GM12892 (cell line): ENCODE measurements at places on chromosomes 2 and 18.

DNA sequence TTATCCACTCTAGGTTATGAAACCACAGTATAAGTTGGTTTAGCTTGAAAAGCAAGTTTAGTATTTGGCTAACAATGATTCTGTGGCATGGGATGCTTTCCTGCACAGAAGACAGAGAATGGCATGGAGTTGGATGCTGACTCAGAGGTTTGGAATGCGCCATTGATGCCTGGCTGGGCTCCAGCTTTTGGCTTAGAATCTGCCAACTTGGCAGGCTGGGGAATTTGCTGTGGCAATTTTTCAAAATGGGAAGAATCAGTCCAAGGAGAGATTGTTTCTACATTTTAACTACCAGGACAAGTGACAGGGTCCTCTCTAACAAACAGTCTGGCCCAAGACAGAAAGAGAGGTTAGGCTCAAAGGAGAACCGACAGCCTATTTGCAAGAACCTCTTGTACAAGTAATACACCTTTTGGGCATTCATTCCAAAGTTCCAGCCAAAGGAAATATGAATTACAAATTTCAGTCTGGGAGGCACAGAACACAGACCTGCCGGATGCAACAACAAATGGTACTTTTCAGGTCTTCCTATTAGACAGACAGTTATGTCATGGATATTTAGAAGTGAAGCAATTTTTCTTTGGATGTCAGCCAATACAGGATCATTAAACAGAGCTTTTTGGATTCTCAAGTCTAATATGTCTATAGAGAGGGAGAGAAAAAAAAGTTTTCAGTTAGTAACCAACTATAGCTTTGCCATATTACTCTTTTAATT lies 1027.7 kb downstream of the TMEM182 start:
- no peak for DNase-seq

- no peak for DNase-seq
Measured at GRCh38 chr18:6721755-6722154, 7.8 kb upstream of the ARHGAP28 start.

GRCh38 chr2:235092433-235093223 lies 140.8 kb downstream of the SH3BP4 start:
- DNase-seq = no peak

DNA sequence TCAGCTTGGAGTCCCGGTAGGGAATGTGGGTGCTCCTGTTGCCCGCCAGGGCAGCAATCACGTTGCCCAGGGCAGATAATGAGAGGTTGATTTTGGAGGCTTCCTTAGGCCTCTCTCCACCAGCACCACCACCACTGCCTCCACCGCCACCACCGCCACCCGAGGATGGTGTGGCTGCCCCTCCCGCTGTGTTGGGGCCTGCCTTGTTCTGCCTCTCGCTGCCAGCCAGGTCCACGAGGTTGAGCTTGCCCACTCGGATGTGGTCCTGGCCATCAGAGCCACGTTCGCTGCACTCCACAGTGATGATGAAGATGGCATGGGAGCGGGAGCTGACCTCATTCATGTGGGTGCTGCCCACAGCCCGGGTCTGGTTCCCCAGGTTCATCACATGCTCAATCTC lies 1.3 kb downstream of the KIF3C start:
- no peak for DNase-seq

GRCh38 chr2:197559681-197560080 lies 43.8 kb downstream of the MOB4 start:
- no peak for DNase-seq

DNA sequence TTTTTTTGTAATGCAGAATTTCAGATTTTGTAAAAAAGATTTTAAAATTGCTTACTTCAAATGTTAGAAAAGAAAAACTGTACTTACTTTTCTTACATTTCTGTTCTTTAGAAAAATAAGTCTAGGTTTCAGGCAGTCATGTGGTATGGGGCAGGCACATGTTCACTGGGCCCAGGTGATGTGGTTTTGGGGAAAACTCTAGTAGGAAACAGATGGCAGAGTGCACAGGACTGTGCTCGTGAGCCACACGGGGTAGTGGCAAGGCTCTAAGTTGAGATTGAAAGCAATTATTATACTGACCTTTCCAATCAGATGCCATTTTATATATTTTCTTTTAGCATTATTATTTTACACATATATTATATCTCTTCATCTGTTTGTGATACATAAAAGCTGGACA lies 1036.9 kb upstream of the TMEFF2 start:
- DNase-seq = no peak

- no peak for DNase-seq
Measured at GRCh38 chr2:1477196-1478040, 64.2 kb downstream of the TPO start.

DNA sequence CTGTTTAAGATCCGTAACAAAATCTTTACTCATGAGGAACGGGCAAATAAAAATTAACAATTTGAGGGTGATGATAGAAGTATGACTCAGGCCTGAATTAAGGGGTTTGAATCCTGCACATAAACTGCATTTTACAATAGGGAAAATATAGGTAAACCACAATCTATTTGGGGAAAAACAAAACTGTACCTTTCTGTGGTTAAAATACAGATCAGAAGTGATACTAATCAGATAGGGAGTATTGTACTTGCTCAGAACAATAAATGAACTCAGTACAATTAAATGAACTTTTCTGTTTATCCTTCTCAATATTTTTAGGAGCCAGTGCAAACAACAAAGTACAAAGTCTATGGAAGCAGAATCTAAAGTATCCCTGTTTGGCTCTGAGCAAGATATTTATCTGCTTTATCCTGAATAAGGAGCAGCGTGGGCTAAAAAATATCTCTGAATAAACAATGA lies 287.3 kb downstream of the ZNF385B start:
- DNase-seq = no peak

DNA sequence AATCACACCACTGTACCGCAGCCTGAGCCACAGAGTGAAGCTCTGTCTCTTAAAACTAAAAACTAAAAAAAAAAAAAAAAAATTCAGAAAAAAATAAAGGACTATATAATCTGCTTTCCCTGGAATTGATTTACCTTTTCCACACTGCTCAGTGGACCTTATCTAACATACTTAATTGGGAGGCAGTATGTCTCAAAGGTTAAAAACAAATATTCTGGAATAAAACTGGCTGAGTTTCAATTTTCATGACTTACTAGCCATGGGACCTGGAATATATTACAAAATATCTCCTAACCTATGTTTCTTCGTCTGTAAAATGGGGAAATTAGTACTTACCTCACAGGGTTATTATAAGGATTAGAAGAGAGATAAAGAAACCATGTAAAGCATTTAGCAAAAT lies 11.8 kb downstream of the NCKAP1 start:
- no peak for DNase-seq

DNA sequence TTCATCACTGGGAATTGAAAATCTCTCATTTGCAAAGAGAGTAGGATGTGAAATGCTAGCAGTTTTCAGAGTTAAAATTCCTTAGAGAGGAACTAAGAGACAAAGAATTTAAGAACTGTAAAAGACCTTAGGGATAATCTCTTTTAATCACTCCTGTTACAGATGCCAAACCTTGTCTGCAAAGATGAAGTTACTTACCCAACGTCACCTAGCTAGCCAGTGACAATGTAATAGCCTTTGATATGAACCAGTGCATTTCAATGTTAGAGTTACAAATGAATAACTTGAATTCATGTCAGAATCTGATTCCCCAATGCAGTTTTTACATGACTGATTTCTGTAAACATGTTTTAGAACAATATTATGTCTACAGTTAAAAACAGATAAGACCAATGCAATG lies 190.1 kb downstream of the LRP1B start:
- no peak for DNase-seq

DNA sequence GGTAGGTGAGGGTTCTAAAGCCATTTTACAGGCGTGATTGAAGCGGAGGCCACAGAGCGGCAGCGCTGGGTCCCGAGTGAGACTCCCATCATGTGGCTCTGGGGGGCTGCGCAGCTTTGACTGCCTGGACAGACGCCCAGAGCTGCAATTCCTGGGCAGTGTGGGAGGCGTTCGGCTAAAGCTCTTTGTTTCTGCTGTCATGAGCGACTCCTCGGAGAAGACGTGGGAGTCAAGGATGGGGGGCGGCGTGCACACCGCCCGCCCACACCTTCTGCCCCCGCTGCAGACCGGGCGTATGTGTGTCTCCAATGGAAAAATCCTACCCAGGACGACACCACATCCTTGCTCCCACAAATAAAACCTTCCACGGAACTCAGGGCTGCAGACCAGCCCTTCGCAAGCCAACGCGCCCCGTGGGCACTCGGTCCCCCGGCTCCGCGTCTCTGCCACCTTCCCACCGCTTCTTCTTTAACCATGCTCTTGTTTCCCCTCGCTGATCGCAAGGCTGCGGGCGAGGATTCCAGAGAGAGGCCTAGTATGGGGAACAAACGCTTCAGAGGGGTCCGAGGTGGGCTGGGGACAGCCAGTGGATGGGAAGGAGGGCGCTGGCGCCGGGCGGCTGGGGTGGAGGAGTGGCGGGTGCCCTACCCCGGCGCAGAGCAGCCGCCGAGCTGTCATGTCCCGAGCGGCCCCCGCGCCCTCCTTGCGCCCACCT lies 680 bp upstream of the LBH start:
- DNase-seq = no peak

DNA sequence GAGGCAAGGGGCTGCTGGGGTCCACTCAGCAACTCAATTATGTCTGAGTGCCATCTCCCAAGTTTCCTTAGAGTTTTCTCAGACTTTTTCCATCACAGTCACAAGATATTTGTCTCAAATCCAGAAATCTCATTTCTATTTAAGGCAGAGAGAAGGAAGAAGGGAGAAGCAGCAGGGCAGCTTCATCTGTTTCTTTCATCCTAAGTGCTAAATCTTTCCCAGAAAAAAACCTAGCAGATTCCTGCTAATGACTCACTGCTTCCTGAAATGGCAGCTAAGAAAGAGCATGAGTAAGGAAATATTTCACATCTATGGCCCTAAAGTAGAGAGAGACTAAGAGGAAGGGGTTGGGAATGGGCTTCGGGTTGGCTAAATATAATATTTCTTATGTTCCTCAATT lies 88.0 kb downstream of the KYNU start:
- no peak for DNase-seq

- DNase-seq = no peak
Measured at GRCh38 chr2:680496-680895, 3.3 kb upstream of the TMEM18 start.

DNA sequence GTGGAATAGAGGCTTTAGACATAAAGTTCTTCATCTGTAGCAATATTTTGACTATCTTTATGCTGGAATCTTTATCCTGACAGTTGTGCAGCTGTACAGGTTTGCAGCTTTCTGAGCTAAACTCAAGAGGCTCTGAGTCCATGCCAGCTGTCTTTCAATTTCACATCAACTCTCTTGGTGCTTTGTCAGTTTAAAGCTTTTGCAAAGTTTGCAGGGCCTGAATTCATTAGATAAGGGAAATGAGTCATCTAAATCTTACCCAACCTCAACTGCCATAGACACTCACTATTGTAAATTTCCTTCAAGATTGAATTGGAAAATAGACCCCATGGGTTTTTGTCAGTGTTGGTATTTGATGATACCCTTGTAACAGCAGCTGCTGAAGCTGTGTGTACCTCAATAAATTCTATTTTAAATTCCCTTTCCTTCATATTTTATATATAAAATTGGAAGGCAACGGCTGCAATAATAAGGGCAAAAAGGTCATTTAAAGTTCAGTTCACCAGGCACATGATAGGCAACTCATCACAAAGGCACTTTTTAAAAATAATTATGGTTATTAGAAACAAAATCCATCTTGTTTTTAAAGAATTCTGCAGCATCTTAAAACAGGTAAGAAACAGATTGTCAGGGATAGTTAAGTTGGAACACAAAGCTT lies 169.9 kb upstream of the SLC39A10 start:
- no peak for DNase-seq

DNA sequence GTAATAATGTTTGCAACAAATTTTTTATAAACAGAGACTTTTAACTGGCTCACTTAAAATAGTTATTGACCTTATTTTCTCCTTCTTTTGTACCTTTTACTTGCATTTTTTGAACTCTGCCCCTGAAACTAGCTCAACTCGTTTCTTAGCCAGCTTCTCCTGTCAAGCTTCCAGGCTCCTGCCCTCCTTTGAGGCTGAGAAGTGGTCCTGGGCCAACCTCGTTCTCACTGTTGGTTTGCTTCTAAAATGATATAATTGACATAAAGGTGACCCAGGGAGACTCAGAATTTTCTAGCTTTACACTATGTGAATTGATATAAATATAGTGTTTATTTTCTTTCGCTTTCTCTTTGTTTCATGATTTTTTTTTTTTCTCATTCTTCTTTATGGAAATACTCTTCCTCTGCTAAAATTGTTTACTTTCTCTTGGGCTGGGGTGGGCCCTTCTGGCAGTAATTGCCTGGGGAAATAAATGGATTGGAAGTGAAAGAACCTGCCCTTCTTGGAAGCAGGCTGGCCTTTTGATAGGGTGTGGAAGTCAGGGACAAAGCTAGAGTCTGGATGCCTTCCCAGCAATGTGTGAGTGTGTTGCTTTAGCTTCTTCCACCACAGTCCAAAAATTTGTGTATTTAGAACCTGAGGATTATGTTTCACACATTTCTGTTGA lies 30.7 kb downstream of the GPD2 start:
- no peak for DNase-seq

DNA sequence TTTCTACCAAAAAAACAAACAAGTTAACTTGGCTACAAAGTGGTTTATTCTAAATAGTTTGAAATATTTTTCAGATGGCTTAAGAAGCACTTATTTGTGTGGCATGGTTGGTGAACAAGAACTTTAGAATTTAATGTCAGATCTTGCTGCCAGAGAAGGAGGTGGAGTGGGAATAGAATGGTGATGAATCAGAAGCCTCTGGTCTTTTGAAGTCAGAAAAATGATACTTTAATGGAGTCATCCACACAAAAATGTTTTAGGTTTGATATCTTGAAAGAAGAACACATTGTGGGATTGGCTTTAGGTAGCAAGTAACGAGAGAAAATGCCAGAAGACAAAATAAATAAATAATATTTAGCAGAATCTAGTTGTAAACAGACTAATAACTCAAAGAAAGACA lies 243.1 kb upstream of the FANCL start:
- no peak for DNase-seq

DNA sequence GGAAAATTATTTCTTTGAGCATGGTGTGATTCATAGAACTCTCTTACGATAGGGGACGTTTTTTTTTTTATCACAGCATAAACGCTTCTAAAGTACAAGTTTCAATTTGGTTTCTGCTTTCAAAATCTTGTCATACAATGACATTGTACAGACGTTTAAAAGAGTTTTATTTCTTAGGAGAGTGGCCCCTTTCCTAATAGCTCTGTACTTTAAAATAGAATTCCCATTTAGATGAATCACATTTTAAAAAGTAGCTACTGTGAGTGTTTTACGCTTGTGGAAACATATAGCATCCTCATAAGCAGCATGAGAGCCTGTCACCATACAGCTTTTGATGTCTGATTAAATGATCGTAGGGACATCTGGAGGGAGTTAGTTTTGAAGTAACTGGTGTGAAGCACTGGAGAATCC lies 510.9 kb downstream of the PARD3B start:
- no peak for DNase-seq

- no peak for DNase-seq
Measured at GRCh38 chr18:71329563-71329962, 1040.7 kb downstream of the SOCS6 start.

GRCh38 chr2:211900000-211900399 lies 638.6 kb downstream of the ERBB4 start:
- no peak for DNase-seq

- DNase-seq = no peak
Measured at GRCh38 chr2:168939918-168940317, 38.8 kb downstream of the G6PC2 start.
